ENCODE measurements at places on chromosomes 4 and X.

GRCh38 chr4:83783215-83783614 lies 247.3 kb downstream of the GPAT3 start:
- no peak for DNase-seq

DNA sequence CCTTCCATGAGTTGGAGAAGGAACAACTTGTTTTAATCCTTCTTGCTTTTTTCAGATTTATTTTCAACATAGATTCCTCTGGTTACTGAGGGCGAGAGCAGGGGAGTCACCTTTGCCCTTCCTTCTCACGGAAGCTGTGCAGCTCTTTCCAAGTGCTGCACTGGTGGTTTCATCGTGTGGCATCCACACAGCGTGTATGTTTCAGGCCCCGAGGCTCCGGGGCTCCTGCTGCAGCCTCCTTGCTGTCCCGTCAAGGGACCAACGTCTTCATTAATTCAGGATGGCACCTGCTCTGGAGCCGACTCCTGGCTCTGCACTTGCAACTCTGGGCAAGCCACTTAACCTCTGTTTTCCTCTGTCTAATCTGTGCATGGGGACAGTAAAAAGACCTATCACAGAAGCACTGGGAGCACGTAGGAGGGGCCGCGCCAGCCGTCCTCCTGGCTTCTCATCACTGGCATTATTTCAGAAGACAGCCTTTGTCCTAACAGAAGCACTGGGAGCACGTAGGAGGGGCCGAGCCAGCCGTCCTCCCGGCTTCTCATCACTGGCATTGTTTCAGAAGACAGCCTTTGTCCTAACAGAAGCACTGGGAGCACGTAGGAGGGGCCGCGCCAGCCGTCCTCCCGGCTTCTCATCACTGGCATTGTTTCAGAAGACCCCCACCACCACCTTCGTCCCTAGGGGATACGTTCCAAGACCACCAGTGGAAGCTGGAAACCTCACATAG lies 117.8 kb upstream of the NKX1-1 start:
- no peak for DNase-seq

GRCh38 chrX:153372949-153373348 lies 28.2 kb downstream of the PNMA6E start:
- no peak for DNase-seq

- no peak for DNase-seq
These were observed 14.1 kb downstream of the RNF212 start for GRCh38 chr4:1099270-1099669.

- DNase-seq = peak; percentile 35
These were observed 1.3 kb upstream of the CITED1 start for GRCh38 chrX:72306851-72307645.

DNA sequence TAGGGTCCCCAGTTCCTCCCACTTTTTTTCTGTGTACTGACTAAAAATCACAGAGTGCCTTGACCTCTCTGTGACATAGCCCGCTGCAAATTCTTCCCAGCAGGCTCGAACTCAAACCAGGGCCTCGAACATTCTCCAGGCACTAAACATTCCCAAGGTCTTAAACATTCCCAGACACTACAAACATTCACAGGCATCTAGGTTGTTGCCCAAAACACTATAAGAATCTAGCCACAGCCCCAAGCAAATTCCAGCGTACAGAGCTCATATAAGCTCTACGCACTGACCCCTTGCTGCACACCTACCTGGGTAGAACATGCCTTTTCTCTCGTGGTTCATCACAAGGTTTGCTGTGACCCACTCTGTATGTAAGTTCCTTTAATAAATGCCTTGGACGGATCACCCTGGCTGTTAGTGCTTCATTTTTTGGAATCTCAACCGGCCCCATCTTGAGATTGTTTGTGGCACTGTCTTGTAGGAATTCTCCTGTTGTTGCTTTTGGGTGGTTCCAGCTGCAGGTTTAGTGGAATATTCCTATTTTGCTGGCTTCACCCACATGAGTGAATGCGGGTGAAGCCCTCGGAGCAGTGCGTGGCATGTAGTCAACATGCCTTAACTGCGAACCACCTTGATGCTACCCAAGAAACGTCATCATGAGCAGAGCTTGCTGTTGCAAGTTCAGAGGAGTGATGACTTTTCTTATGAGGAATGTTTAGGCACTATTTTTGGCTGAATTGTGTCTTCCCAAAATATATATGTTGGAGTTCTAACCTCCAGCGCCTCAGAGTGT lies 230.0 kb downstream of the HS3ST1 start:
- DNase-seq = no peak

DNA sequence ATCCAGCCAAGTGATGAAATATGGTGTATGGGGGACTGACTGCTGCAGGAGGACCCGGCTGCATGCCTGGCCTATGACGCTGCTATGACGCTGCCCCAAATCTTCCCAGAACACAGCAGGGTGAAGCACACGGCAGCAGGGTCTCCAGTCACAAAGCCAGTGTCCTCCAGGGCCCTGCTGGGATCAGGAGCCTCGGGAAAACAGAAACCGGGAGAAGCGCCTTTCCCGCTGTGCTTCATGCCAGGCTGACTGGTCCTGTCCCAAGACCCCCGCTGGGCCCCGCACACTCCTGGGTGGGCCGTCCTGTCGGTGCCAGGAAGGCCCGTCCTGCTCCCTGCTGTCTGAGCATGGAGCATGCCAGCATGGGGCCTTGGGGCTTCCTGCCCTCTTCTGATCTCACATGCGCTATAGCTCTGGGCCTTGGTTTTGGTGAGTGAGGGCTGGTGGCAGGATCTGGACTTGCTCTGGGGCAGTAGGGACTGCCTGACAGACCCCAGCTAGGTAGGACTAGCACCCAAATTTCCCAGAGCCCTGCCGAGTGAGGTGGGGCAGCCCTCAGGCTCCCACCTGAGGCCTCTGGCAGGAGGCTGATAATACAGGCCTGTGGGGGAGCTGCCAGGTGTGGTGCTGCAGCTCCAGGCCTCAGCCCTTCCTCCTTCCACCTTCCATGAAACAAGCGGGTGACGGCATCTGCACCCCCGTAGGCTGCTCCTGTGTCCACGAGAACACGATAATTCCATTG lies 64.0 kb downstream of the ACOX3 start:
- no peak for DNase-seq

GRCh38 chr4:152028131-152028530 lies 267.3 kb upstream of the GATB start:
- DNase-seq = no peak

All from prostate gland (tissue), 2 donors.